ENCODE measurements at places on chromosomes 13 and 19.
A peak's percentile ranks its signal among the peaks of the same experiment; 100 is the strongest.

- peak; percentile 78 for DNase-seq
Measured at GRCh38 chr19:41753159-41753558, 2.2 kb upstream of the CEACAM6 start.

DNA sequence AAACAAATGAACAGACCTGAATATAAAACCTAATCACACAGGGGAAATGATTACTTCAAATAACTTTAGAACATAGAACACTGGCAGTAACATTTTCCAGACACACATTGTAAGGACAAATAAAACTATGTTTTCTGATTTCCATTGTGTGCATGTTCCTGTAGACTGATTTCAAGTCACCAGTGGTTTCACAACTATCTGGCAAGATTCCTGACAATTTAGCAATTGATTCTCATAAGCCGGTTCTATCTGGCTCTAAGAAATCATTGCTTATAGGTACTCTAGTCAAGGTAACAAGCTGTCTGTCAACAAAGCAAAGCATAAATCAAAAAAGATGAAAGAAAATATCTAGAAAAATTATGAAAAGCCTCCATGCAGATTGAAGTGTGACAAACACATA lies 19.6 kb upstream of the PCCA start:
- DNase-seq, result no peak

GRCh38 chr13:67408798-67409197 lies 178.7 kb upstream of the PCDH9 start:
- DNase-seq, result no peak

- no peak for DNase-seq
Measured at GRCh38 chr13:89920461-89920860, 1427.0 kb upstream of the MIR17HG start.

DNA sequence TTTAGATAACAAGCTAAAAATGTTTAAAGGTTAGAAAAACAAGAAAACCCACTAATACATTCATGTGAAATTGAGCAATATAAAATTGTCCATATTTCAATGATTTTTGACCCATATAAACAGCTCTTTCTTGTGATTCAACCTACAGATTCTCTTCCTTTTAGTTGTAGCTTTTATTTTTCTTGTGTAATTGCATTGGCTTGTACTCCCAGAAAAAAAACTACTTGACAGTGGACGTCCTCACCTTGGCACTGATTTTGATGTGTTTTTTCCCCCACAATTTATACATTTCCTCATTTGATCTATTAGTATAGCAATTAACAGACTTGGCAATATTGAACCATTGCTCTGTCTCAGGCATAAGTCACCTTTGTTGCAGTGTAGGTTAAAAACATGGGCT lies 4.7 kb downstream of the CCDC194 start:
- DNase-seq, result no peak

GRCh38 chr13:64553411-64554129 lies 2676.6 kb downstream of the PCDH9 start:
- DNase-seq, result no peak

GRCh38 chr13:49643035-49643646 lies 14.8 kb downstream of the ARL11 start:
- DNase-seq, result no peak

DNA sequence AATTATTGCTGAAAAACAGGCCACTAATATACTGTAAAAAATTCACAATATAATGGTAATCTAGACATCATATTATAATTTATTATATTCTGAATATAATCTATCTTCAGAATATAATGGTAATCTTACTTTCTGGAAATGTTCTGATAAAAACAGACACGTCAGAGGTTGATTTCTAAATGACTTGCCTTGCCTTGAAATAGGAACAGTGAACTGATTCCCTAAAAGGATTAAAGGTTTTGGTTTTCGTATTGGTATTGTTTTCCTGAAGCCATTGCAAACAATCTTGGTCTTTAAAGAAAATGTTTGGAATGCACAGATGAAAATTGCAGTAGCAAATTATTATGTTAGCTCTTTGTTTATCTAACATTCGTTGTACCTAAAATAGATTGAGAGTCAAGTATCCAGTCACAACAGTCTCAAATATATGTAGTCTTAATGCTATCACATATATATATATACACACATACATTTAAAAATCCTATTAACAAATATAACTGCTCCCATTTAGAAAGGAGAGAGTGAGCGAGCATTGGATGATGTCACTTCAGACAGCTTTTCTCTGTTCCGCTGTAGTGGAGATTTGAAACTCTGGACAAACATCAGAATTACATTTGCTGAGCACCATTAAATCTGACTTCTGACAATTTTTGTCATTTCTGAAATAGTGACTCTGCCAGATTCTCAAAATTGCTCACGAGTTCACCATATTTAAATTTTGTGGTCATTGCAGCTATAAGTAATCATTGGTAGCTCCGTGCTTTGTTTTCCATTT lies 1.7 kb downstream of the ITM2B start:
- no peak for DNase-seq

- peak; percentile 73 for DNase-seq
Measured at GRCh38 chr19:1592024-1592754, 476 bp downstream of the MBD3 start.

DNA sequence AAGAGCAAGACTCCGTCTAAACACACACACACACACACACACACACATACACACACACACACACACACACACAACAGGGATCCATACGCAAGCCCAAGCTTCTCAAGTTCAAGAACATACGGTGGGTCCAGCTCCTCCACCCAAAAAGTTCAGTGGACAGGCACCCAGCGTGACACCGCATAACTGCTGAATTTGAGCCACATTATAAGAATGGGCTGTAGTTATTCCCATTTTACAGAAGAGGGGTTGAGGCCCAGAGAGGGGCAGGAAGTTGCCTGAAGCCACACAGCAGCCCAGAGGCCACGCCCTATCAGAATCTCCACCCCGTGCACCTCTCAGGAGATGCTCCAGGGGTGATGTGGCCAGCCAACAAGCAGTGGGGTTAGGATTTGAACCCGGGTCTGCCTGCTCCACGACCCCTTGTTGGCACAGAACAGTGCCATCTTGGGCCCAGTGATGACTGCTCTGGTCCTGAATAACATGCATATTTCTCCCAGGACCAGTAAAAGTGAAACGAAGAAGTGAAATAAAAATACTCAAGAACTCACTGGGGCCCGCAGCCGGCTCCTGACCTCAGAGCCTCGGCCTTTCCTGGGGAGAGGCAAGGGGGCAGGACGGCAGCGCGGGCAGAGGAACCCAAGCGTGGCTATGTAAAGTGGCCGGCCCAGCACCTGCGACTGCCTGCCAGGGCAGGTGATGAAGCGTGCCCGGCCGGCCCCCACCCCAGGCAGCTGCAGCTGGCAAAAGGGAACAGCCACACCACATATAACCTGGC lies 61.9 kb downstream of the AP1M1 start:
- peak; percentile 22 for DNase-seq

DNA sequence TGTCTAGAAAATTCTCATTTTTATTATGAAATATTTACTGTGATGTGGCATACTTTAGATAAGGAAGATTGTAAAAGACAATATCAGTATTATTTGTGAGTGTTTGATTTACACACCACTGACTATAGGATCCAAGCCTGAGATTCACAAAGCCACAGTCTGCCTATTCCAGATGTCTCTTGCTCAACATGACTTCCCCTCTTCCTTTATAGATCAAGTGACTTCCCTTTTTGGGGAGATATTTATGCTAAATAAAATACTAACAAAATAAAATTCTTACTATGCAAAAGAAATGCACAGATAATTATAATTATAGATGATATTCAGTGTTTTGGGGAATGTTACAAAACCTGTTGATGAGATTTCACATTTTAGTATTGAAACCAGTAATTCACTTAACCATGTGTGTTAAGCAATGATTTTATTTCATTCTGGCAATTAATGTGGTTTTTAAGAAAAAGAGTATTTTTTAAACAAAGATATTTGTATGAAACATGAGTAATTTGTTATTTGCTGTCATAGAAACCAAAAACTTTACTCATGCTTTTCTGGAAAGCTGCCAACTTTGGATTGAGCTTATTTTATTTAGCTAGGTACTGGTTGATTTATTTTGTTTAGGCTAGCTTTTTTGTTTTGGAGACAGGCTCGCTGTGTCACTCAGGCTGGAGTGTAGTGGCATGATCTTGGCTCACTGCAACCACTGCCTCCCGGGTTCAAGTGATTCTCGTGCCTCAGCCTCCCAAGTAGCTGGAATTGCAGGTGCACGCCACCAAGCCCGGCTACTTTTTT lies 13.7 kb upstream of the GPR183 start:
- no peak for DNase-seq

DNA sequence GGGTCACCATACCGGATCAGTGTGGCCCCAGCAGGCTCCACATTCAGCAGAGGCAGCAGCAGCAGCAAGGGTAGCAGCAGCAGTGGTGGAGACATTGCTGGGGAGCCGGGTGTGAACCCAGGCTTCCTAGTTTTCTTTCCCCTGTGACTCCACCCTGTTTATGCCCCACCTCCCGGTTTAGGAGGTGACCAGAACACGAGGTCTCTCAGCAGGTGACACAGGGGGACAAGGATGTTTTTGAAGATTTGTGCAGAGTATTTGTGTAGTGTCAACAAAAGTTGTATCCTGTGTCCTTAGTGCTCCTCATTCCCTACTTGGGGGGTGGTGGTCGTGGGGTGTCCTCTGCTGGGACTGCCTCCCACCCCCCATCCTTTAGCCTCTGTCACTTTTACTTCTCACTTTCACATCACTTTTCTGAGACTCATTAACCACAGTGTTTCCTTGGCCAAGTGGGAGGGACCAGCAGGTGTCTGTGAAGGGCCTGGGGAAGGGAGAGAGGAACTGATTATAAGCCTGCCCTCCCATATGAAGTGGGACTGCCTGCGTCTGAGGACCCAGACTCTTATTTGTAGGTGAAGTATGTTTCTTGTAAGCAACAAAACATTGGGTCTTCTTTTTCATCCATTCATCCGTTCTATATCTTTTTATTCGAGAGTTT lies 15.6 kb upstream of the KCNC3 start:
- DNase-seq, result peak; percentile 29

DNA sequence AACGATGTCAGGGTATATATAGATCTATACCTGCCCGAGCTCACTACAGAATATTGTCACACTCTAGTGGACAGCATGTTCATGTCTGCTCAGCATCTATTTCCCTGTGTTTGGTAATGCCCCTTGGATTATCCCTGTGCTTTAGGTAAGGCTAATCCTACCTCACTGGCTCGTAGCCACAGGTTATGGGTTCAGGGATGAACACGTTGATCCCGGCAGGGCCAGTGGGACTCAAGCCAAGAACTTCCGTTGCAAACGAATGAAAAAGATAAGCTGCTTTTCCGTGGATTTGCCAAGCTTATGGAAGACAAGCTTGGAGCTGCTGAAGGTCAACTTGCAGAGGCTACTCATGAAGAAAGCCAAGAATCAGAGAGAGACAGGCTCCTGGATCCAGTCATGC lies 400.0 kb upstream of the TSHZ3 start:
- DNase-seq, result no peak

DNA sequence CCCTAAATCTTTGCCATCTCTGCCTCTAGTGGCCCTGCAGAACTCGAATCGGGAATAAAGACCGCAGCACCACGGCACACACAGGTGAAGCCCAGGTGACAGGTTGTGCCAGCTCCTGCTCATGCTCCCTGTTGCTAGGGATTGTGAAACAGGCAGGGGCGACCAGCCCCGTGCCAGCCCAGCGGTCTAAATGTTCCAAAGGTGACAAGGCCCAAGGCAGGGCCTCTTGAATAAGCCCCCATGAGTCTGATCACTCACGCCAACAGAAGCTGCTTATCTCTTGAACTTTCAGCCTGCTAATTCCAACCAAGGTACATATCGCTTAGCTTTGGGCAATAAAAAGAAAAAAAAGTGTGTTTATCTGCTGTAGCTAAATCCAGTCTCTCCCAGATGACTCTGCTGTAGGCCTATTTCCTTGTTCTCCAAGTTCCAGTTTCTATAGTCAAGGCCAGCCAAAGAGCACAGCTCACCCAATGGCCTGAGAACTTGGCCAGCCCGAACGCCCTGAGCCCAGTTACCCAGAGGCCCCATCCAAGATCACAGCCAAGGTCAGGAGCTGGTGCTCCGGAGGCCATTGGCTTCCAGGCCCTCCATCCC lies 191.1 kb upstream of the GPR12 start:
- DNase-seq, result no peak

DNA sequence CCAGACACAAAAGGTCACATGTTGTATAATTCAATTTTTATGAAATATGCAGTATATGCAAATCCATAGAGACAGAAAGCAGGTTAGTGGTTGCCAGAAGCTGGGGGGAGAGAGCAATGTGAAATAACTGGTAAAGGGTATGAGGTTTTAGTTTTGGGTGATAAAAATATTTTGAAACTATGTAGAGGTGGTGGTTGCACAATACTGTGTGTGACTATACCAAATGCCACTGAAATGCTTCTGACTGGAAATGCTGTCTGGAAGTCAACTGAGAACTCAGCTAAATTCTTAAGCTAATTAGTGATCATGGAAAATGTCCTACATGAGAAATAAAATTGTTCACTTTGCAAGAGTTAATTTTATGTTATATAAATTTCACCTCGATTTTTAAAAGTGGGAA lies 65.3 kb upstream of the RXFP2 start:
- DNase-seq, result no peak

GRCh38 chr19:4042731-4043082 lies 24.0 kb downstream of the ZBTB7A start:
- no peak for DNase-seq

- no peak for DNase-seq
Measured at GRCh38 chr13:57264965-57265364, 98.0 kb downstream of the PRR20E start.

GRCh38 chr13:46367617-46368327 lies 19.3 kb downstream of the RUBCNL start:
- no peak for DNase-seq

- DNase-seq, result no peak
Measured at GRCh38 chr13:23050126-23050525, 130.7 kb upstream of the SGCG start.

DNA sequence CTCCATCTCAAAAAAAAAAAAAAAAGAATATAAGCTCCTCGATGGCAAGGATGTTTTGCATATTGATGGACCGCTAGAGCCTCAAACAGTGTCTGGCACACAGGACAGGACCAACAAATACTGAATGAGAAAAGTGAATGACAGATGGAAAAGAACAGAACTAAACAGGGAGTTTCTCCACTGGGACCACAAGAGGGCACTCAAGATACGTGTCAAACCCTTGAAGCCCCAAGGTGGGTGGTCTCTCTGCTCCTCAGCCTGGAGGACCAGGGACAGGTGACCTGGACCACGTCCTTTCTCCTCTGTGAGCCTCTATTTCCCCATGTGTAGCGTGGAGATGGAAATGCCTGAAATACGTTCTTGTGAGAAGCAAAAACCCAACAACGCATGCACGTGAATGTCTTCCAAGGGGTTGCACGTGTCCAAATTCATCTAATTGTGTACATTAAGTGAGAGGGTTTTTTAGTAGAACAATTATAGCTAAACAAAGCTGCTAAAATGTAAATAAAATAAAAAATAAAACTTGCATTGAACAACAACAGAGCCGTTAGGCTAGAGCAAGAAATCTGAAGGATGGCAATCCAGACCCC lies 5.7 kb upstream of the CDC42EP5 start:
- no peak for DNase-seq

- DNase-seq, result no peak
Measured at GRCh38 chr13:85019121-85019520, 780.1 kb downstream of the SLITRK6 start.

DNA sequence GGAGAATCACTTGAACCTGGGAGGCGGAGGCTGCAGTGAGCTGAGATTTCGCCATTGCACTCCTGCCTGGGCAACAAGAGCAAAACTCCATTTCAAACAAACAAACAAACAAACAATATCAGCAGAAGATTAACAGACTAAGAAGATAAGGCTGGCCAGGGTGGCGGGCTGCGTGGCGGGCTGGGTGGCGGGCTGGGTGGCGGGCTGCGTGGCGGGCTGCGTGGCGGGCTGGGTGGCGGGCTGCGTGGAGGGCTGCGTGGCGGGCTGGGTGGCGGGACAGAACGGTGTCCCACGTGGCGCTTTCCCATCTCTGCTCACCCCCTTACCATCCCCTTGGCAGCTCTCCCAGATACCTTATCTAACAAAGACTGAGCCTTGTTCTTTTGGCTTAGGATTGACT lies 196.2 kb downstream of the COL4A1 start:
- no peak for DNase-seq

All from T-cell (primary cell).